ENCODE measurements at places on chromosomes 2 and 18. TPM values are rescaled to one million over a fixed set of nuclear protein-coding genes. Genes with fewer than 3 reads are reported as not detected.

DNA sequence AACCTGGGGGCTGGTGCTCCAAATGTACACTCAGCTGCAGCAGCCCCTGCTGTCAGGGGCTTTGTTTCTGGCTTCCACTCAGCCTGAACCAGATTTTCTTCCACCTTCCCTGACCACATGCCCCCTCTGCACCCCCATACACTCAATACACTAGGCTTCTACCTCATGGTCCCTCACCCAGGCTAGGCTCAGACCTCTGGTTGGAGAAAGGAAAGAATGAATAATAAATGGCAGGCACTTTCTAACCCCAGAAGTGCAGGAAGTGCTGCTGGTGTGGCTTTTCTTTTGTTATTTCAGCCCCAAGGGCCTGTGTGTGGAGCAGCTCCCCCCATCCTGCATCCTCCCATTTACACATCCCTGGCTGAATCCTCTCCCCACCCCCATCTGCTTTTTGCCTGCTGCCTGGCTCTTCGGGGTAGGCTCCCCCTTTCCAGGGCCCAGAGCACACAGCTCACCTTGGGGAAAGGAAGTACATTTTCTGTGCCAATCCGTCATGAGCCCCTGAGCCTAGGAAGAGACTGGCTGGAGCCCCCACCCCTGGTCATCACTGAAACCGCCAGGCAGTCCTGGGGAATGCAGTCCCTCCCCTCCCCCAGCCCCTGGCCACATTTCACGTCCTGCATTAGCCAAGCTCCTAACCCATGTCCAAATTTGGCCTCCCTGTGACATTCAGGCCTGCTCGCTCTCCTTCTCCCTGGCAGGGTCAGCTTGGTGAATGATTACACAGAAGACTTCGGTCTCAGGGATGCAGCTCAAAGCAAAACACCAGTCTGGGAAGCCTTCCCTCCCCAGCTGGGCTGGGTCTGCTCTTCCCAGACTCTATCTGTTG, 2.6 kb downstream of the DYSF start:
- DNase-seq: no peak

GRCh38 chr2:238299803-238300202, 11.4 kb upstream of the PER2 start:
- no peak for DNase-seq

GRCh38 chr18:47772374-47773248, 157.8 kb downstream of the SMAD2 start:
- DNase-seq: no peak

GRCh38 chr2:233816334-233816733, 38.0 kb downstream of the HJURP start:
- no peak for DNase-seq

- DNase-seq: no peak
Measured at GRCh38 chr2:260507-261161, 3.2 kb downstream of the SH3YL1 start.

DNA sequence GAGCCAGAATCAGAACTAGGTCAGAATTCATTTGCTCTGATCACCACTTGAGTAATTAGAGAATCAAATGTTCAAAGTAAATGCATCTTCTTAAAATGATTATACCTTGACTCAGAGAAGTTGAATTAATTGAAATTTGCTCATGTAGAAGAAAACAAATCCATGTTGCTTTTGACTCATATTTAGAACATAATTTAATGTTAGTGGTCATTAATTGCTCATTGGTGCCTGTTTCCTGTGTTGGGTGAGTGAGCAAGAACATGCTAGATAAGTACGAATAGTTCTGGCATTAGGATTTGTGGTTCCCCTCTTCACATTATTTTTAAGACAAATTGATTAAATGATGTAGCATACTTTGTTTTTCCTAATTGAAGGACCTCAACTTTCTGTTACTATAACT, 19.0 kb downstream of the ACVR2A start:
- no peak for DNase-seq

GRCh38 chr2:166565501-166565900, 71.5 kb upstream of the SCN7A start:
- DNase-seq: no peak

GRCh38 chr2:172513935-172514586, 41.8 kb upstream of the PDK1 start:
- no peak for DNase-seq

- no peak for DNase-seq
Measured at GRCh38 chr2:180158961-180159360, 151.9 kb upstream of the CWC22 start.

GRCh38 chr2:74564222-74564621, 9.7 kb downstream of the DOK1 start:
- no peak for DNase-seq

ANKRD44 gene
- total RNA-seq: 20.5 TPM

ALS2 gene
- total RNA-seq: 8.6 TPM

DNA sequence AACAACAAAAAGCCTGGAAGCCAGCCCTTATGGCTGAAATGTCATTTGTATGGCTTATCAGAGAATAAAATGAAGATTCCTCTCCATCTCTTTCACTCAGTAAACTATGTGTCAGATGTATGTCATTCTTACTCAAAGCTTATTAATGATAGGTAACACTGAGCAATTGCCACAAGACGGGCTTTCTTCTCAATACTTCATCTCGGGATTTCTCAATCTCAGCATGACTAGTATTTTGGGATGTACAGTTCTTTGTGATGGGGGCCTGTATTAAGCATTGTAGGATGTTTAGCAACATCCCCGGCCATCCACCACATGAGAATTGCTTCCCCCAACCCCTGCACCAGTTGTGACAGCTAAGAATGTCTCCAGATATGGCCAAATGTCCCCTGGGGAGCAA, 80.2 kb downstream of the MREG start:
- no peak for DNase-seq

DNA sequence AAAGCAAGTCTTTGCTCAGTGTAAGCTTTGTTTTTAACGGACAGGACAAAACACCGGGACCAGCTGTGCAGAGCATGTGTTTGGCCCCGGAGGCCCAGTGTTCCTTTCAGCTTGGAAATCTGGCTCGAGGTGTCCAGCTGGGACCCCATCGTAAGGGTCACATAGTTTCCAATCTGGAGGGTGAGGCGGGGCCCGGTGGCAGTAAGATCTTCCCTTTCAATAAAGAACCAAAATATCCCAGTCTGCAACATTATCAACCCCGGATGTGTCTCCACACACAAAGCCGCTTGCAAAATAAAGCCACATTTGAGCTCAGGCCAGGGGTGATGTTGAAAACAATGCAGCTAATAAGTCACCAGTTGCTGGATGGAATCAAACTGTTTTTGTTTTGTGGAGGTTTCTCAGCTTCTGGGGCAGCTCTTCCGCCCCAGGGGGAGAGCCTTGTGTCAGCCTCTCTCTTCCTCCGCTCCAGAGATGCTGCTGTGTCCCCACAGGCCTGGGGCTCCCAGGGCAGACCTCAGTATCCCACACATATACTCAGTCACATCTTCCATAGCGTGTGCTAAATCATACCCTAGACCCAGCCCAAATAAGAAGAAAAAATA, 138.6 kb upstream of the GLI2 start:
- peak; percentile 95 for DNase-seq

DNA sequence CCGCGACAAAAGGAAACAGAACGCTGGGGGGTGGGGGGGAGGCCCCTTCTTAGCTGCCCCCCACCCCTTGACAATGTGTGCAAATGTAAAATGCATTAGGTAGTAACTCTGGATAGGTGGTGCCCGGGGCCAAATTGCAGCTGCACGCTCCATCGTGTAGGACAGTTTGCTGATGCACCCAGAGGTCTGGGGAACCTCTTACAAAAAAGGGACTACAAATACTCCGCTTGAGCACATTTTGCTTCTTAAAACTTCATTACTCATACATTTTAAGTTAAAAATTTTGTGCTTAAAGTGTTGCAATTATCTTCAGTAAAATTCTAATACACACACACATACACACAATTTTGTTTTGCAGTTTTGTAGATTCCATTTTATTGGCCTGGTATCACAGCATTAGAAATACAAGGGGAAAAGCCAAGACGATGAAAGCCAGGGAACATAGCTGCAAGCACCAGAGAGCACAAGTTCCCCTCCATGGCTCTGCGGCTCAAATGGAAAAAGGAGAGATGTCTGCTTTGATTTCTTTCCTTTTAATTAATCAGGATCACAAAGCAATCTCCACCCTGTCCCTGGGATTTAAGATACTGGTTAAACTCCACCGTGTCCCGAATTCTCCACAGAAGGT, 582.1 kb downstream of the ZEB2 start:
- no peak for DNase-seq

PER2 gene
- total RNA-seq: 20.0 TPM

TEX44 gene
- total RNA-seq: not detected

- DNase-seq: no peak
Measured at GRCh38 chr2:189425676-189426075, 15.6 kb upstream of the WDR75 start.

WBP1 gene
- total RNA-seq: 37.1 TPM

C2orf92 gene
- total RNA-seq: 20.2 TPM

OTOS gene
- total RNA-seq: not detected

GRCh38 chr2:67164771-67165522, 232.2 kb upstream of the ETAA1 start:
- no peak for DNase-seq

ACTG2 gene
- 75.4 TPM for total RNA-seq

- no peak for DNase-seq
Measured at GRCh38 chr2:11257078-11257477, 87.4 kb downstream of the ROCK2 start.

GRCh38 chr2:56613254-56613653, 429.5 kb downstream of the CCDC85A start:
- no peak for DNase-seq

DNA sequence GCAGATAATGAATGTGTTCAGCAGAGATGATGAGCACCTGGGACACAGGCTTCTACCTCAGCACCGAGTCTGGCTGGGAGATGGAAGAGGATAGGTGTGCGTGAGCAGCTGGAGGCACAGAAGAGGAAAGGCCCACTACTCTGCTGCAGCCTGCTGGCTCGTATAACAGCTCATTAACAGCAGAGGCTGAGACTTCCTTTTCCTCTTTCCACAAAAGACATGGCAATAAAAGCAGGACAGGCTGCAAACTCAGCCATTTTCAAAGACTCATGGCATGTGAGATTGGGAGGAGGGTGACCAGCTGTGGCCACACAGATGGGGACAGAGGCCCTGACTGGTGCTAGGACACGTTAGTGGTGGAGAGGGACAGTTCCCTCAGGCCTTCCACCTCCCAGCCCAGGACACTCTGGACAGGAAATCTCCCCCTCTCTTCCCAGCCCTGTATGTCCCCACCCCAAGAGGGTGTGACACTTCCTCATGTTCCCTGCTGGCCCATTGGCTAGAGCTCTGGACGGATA, 60.3 kb downstream of the CACNB4 start:
- peak; percentile 32 for DNase-seq

DNA sequence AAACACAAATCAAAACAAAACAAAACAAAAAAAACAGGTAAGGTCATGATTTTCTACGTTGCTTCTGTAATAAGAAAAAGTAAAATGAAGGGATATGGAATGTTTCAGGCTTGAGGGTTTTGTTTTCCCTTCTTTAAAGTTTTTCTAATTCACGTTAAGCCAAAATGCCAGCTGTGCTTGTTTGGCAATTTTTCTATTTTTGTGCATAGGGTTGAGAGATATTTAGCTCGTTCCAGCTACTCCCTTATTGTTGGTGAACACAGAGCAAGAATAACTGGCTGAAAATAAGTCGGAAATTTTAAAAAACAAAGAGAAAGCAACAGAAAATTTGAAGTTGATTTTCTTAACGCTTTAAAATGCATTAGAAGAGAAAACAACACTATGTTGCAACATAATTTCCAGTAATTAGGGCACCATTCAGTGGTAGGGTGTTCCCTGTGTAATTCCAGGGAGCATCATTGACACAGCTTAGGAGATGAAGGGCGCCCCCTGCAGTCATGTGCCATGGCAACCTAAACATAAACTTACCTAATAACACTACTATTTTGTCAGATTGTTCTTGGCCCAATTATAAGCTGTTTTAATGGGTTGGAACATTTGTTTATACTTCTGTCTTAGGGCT, 99.5 kb downstream of the DTNA start:
- DNase-seq: peak; percentile 38

GRCh38 chr2:75007819-75008218, 49.4 kb downstream of the POLE4 start:
- DNase-seq: no peak

GRCh38 chr18:42922363-42922762, 193.1 kb downstream of the RIT2 start:
- DNase-seq: no peak

DNA sequence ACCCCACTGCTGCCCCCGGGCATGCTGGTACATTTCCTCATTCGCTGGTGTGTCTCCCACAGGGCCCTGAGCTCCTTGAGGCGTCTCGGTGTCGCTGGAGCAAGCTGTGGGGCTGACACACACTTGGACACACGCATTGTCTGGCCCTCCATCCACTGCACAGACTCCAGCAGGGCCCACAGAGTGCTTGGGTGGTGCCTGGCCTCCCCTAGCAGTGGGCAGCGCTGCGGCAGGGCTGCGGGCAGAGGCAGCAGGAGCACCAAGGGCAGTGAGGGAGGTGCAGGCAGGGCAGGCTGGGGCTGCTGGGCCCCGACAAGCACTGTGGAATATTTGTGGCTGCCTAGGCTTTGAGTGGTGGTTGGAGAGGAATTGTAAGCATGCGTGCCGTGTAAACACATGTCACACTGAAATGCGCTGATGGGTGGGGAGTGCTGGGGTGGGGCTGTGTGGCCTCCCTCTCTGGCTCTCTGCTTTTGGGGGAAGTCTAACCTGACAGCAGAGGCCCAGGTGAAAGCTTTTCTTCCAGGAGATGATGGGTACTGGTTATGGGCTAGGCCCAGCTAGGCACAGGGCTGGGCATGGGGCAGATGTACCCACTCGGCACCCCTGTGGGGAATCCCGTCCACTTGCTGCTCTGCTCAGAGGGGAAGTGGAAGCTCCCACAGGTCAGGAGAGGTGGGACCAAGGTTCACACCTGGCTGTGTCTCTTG, 55.5 kb upstream of the HS6ST1 start:
- peak; percentile 81 for DNase-seq

- peak; percentile 28 for DNase-seq
Measured at GRCh38 chr2:23926290-23926749, 603 bp downstream of the ATAD2B start.

DNA sequence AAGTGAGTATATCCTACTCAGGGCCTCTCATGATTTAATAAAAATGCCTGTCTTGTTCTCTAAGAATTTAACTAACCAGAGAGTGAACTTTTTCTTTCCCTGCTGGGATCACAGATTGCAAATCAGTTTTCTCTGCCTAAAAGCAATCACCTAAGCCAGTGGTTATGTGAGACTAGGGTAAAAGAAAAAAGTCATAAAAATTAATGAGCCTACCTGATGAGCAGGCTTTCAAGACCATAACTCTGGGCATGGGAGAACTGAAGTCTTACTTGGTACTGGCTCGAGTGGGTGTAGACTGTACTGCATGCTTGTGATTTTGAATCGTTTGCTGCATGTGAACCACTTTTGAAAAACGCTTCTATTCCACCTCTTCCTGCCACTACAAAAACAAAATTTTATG, 1677.0 kb upstream of the LRRTM1 start:
- DNase-seq: no peak

- DNase-seq: no peak
Measured at GRCh38 chr18:4878480-4878879, 318.6 kb downstream of the AKAIN1 start.

All from lower leg skin (tissue), 4 donors.